B cell (primary cell): ENCODE measurements at places on chromosomes 2 and 18. TPM values are rescaled to one million over a fixed set of nuclear protein-coding genes. Genes with fewer than 3 reads are reported as not detected.

GRCh38 chr2:97967216-97967592 is 28.5 kb downstream of the TMEM131 start:
- no peak for DNase-seq

GNLY gene
- 3.9 and 18.1 TPM in 2 replicates for polyA plus RNA-seq

SERPINB10 gene
- not detected in 2 replicates for polyA plus RNA-seq

- no peak for DNase-seq
Measured at GRCh38 chr2:152542995-152543481, 174.2 kb downstream of the PRPF40A start.

- DNase-seq = no peak
Measured at GRCh38 chr2:20543469-20544152, 96.7 kb downstream of the RHOB start.

DNA sequence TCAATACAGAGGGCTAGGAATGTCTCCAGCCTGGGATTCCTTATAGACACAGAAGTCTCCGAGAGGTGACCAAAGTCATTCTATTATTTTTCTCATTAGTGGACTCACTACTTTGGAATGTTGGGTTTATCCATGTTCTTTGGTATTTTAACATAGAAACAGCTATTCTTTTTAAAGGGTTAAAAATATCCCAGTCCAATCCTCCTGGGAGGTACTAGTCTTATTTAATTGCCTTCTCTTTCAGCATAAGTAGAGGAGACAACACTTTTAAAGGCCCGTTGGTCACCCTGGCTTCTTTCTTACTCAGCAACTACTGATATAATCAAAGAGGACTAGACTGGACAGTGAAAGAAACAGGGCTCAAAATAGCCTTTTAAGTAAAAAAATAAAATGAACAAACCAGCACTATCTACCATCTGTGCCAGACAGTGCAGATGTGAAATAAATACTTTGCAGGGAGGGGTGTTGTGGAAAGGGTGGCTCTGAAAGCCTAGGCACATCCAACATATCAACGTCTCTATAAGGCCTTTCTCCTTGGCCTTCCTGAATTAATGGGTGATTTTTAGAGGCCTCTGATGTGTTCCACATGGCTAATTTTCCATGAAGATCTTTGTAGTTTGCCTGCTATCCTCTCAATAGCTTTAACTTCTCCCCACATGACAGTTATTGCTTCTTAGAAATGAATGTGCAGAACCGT is 334.4 kb upstream of the THUMPD2 start:
- no peak for DNase-seq

OR6B2 gene
- not detected in 2 replicates for polyA plus RNA-seq

GRCh38 chr2:241274127-241274526 is 41.3 kb downstream of the HDLBP start:
- DNase-seq = peak; percentile 26

GRCh38 chr2:175054340-175054739 is 49.2 kb upstream of the CHN1 start:
- DNase-seq = no peak

- no peak for DNase-seq
Measured at GRCh38 chr2:163182764-163183354, 344.3 kb upstream of the KCNH7 start.
